Heart left ventricle (tissue), 16 donors: ENCODE measurements at places on chromosomes 7 and 10. TPM values are rescaled to one million over a fixed set of nuclear protein-coding genes. Genes with fewer than 3 reads are reported as not detected.

Gene AKR1C4
- not detected for polyA plus RNA-seq

Gene ASL
- 8.1 TPM for polyA plus RNA-seq

Gene BAMBI
- 5.3 TPM for polyA plus RNA-seq

Gene CRHR2
- 0.06 TPM for polyA plus RNA-seq

Gene OR2A1
- 0.11 TPM for polyA plus RNA-seq

GRCh38 chr10:118918116-118918515 is 111.4 kb upstream of the NANOS1 start:
- no peak for DNase-seq

DNA sequence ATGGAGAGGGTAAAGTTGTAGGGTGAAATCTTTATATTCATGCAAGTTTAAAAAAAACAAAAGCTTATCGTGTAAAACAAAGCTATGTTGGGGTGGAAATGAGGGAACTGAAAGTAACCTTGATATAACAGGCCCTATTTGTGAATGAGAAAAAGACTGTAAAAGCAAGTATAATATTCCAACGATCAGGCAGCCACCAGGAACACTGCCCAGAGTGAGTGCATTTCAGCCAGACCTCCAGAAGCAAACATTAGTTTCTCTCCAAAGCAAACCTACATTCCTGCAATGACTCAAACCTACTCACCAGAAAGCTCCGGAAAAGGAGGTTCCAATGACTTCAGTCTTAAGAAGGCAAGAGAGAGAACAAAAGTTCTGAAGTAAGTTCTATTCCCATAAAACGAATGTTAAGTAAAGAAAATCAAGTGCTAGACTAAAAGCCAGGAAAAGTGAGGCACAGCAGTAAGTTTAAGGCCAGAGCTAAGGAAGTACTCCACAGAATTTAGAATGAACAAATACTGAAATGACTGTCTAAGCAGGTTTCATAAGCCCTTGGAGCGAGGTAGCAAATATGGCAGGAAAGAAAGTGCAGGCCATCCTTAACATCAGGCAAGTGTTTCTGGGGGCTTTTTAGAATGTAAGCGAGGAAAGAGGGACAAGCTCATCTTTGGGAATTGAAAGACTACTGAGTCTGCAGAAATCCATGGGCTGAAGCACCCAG is 493.1 kb downstream of the XPNPEP1 start:
- no peak for DNase-seq

DNA sequence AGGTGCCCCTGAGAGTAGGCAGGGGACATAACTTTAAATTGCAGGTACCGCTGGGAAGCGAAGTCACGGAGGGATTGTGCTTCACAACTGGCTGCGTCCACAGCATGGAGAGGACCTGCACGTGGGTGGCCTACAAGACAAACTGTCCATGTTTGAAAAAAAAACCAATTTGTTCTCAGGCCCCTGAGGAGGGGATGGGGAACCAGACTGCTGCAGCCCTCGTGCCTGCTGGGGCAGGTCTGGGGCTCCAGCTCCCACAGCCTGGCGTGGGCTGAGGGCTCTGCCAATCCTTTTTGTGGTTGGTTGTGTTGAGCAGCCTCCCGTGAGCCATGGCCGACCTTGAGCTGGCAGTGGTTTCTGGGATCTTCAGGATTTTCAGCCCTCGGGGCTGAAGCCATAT is 9.7 kb downstream of the SFRP5 start:
- no peak for DNase-seq

- no peak for DNase-seq
Measured at GRCh38 chr10:120506674-120507073, 49.6 kb downstream of the PLPP4 start.

GRCh38 chr7:130118801-130119200 is 48.5 kb downstream of the KLHDC10 start:
- no peak for DNase-seq

GRCh38 chr10:48487244-48487643 is 117.6 kb downstream of the ARHGAP22 start:
- no peak for DNase-seq

GRCh38 chr7:150564006-150564405 is 3.2 kb upstream of the GIMAP4 start:
- no peak for DNase-seq

DNA sequence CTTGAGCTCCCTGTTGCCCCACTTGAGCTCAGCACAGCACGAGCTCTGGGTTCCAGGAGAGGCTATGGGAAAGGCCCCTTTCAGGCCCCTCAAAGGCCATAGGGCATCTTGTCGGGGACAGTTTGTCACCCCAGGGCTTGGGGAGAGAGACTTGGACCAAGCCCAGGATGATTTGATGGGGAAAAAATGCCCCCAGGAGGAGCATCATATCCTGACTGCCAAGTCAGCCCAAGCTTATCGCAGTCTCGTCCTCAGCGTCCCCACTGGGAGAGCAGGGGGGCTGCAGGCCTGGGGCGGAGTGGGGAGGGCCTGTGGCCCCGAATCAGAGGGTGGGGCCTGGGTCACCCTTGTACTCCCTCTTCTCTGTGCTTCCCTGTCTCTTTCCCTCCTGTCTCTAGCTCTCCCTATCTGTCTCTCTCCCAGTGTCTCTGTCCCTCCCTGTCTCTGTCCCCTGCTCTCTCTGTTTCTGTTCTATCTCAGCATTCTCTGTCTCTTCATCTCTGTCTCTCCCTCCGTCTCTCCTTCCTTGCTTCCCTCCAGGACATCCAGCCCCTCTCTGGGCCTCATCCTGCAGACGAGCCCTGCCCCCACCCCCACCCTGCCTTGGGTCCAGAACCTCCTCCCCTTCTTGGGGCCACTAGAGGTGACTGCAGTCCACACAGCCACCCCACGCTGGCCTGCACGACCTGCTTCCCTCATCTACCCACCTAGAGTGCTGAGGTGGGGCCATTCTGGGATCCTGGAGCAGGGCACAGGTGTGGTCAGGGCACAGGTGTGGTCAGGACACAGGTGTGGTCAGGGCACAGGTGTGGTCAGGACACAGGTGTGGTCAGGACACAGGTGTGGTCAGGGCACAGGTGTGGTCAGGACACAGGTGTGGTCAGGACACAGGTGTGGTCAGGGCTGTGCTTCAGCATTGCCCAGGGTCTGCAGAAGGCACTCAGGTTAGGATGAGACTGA is 17.3 kb upstream of the GRIFIN start:
- DNase-seq = no peak

DNA sequence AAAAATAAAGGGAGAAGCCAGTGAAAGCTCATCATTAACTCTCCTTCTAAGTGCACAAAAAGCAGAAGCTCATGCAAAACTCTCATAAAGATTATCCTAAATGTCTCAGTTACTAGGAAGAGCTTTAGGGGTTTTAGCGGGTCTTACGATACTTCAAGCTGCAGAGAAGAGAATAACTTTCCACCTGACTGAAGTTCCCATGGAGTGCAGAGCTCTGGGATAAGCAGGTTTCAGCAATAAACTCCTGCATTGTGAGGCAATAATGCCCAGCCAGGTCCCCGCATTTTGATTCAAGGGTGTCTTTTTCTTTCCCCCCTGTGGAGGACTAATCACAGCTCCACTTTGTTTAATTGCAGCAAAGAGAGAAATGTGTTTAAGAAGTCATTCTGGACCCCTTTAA is 241.9 kb upstream of the SP8 start:
- DNase-seq = no peak

GRCh38 chr7:22709857-22710256 is 17.1 kb upstream of the IL6 start:
- no peak for DNase-seq

GRCh38 chr10:13219685-13220670 is 14.2 kb downstream of the UCMA start:
- DNase-seq = no peak

DNA sequence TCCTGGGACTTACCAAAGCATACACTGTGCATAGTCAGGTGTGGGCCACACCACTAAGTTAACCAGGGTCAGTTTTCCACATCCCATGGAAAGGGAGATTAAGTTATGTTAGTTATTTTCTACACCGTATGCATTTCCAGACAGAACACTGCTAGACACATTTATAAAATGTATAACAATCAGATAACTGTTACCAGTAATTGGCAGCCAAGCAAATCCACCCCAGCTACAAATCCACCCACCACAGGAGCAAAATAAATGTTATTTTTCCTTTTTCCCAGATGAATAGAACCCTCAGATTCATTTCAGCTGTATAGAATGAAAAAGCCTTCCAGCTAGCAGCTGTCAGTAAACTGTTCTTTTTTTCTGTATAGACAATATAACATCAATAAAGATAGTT is 256.9 kb upstream of the FZD1 start:
- no peak for DNase-seq

DNA sequence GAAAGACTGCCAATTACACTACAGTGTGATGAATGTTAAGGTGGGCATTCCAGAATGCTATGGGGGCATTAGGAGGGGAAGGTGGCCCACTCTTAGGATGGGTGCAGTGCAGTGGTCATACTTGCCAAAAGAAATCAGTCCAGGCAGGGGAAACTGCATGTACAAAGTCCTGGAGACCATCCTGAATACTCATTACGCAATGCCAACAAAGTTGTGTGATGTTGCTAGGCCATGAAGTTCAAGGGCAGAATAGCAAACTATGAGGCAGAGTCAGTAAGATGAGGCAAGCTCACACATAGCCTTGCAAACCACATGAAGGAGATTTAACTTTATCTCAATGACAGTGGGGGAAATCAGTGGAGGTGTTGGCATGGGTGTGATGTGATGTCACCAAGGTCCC is 49.8 kb upstream of the SLC35B4 start:
- no peak for DNase-seq

- DNase-seq = no peak
Measured at GRCh38 chr10:43053825-43054224, 23.0 kb upstream of the RET start.

DNA sequence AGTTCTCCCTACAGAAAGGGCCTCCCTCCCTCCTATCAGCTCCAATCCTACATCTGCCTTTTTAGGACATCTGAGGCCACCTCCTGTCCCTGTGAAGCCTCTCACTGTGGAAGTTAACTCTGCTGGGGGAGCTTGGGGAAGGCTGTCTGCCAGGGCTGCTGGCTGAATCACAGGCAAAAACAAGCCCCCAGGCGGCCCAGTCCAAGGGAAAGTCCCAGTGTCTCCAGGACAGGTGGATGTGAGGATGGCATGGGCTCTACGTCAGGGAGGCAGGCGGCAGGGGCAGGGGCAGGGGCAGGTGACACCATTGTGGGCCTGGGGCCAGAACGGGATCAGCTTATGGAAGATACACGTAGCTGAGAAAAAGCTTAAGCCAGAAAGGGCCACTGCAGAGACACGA is 240.2 kb downstream of the MAD1L1 start:
- no peak for DNase-seq

DNA sequence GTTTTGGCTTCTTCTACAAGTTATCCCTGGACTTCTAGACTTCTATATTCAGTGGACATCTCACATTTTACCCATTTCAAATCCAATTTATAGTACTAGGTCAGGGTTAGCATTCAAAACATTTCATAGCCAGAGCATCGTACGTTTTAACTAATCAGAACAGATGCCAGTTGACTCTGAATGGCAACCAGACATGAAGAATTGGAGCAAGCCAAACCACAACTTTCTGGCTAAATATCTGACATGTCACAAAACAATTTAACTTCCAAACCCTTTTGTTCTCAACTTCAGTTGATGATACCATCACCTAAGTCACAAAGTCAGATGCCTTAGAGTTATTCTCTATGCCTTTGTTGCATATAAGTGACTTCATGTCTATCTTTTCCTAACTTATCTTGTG is 1105.7 kb downstream of the XPNPEP1 start:
- DNase-seq = no peak

- DNase-seq = no peak
Measured at GRCh38 chr7:71229699-71230098, 97.8 kb downstream of the GALNT17 start.
